ENCODE measurements at places on chromosomes 11 and 22. TPM values are rescaled to one million over a fixed set of nuclear protein-coding genes. Genes with fewer than 3 reads are reported as not detected.

CCND1 gene
- not detected for total RNA-seq

TTC28 gene
- 0.24 TPM for total RNA-seq

P2RX3 gene
- total RNA-seq = not detected

OR52I1 gene
- total RNA-seq = not detected

OR51B5 gene
- not detected for total RNA-seq

ABTB2 gene
- total RNA-seq = 0.07 TPM

CCDC87 gene
- 0.17 TPM for total RNA-seq

PLAAT3 gene
- total RNA-seq = 0.70 TPM

SLC43A3 gene
- 62.1 TPM for total RNA-seq

DDTL gene
- total RNA-seq = 3.7 TPM

CTSC gene
- total RNA-seq = 84.1 TPM

CASP12 gene
- not detected for total RNA-seq

MAJIN gene
- total RNA-seq = not detected

F2 gene
- total RNA-seq = 0.48 TPM

UBE4A gene
- 37.7 TPM for total RNA-seq

MB gene
- not detected for total RNA-seq

MS4A10 gene
- total RNA-seq = not detected
